ENCODE measurements at places on chromosomes 5 and 9.

- DNase-seq, result no peak
Measured at GRCh38 chr9:1267141-1267570, 217.0 kb downstream of the DMRT2 start.

DNA sequence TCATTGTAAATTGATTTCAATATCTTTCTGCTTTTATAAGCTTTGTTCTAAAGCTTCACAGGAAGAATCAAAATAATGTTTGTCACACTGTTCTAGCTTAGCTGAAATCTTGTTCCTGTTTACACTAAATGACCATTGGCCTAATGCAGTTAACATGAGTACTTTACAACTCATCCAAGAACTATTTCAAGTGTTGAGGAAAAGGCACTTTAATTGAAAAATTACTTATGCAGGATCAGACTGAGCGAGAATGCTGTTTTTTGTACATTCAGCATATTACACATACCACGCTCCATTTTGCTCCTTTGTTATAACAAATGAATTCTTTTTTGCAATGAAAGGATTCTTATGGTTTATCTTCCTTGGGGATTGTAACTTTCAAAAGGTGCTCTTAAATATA, 22.4 kb upstream of the SMIM15 start:
- DNase-seq, result no peak

DNA sequence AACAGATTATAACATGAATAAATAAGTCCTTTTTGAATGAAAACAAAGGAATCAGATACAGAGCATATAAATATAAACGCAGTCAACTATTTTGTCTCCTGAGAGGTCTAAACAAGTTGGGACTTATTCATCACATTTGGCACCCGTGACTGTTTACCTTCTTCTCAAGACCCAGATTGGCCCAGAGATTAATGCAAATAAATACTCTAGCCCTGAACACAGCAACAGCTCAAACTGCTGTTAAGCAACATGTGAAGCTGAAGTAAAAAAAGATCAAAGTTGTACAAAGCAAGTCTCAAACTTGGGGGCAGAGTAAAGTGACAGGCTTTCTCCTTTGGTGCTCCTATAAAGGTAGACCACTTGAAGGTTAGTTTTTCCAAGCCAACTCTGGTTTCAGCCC, 95.0 kb upstream of the NR5A1 start:
- no peak for DNase-seq

GRCh38 chr5:168661593-168662485, 82.7 kb upstream of the PANK3 start:
- DNase-seq, result no peak

- no peak for DNase-seq
Measured at GRCh38 chr5:74629326-74629725, 11.2 kb downstream of the ENC1 start.

DNA sequence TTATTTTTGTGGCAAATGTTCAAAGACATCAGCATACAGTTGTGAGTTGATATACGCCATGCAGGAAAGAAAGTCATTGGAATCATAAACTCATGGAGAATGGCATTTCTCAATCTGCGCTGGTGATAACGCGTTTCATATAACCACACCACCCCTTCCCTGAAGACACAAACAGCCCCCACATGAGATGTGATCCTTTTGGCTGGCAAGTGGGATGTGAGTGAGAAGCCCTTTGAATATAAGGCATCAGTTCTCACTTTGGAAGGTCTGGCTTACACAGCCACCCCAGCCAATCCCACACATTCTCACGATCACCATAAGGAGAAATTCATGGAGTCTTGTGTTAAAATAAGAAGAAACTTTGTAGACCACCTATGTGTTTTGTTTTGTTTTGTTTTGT, 725.0 kb downstream of the PRELID2 start:
- no peak for DNase-seq

- no peak for DNase-seq
Measured at GRCh38 chr5:99070362-99070761, 141.6 kb upstream of the CHD1 start.

GRCh38 chr5:37511646-37512045, 132.5 kb downstream of the WDR70 start:
- no peak for DNase-seq

GRCh38 chr5:91311168-91311696, 71.9 kb downstream of the ARRDC3 start:
- no peak for DNase-seq

- DNase-seq, result no peak
Measured at GRCh38 chr9:6049798-6050197, 34.4 kb upstream of the RANBP6 start.

GRCh38 chr9:16003785-16004184, 450.9 kb downstream of the CCDC171 start:
- DNase-seq, result no peak

DNA sequence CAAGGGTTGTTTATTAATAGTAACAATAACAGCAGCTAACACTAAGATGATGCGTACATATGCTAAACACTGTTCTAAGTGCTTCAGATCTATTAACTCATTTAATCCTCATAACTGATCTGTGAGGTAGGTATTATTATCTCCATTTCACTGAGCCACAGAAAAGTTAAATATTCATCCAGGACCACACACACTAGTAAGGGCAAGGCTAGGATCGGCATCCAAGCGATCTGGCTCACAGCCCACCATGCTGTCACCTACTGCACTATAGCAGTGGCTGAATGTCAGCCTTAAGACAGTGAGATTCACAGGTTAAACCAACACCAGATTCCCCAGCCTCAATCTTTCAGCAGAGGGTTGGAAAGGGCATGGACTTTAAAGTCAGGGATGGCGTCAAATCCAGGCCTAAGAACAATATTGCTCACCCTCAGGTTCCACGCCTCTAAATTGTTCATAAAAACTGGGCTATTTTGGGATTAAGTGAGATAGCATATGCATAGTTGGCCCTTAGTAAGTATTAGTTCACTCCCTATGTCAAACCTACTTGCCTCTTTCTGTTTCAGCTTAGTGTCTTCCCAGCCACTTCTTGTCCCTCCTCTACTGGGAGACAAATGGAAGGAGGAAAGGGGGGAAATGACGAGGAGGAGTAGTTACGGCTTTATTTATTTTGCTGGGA, 150.8 kb downstream of the MAPKAP1 start:
- DNase-seq, result no peak

GRCh38 chr5:3393122-3393919, 202.3 kb upstream of the IRX1 start:
- no peak for DNase-seq

DNA sequence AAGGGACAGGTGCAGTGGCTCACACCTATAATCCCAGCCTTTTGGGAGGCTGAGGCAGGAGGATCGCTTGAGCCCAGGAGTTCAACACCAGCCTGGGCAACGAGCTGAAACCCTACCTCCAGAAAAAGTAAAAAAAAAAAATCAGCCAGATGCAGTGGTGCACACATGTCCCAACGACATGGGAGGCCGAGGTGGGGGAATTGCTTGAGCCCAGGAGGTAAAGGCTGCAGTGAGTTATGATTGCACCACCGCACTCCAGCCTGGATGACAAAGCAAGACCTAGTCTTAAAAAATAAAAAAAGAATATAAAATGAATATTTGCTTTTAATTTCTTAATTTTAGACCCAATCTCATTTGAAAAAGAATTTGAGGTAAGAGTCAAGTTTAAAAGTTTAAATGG, 143.5 kb downstream of the LPAR1 start:
- no peak for DNase-seq

DNA sequence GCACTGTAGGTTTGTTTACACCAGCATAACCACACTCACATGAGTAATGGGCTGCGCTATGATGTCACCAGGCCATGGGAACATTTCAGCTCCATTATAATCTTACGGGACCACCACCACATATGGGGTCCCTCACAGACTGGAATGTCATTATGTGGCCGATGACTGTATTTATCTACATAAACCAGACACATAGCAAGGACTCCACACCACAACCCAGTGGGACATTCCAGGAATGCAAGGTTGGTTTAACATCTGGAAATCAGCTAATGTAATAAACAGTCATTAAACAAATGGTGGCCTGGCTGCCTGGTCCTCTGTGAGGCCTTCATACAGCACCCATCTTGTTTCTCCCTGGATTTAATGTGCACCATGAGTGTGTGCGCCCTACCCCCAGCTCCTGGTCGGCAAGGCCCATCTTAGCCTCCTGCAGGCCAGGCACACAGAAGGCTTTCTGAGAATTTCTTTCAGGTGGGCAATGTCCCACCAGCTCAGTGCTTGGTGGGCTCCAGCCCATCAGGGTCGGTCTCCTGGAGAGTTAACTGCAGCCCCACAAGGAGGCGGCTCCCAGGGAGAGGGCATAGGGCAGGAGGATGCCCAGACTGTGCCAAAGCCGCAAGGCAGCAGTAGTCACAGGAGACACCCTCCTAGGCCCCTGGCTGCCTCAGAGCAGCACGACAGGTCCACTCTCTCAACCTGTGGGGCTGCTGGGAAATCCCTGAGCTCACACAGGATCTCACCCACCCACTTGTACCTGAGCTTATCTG, 35.9 kb upstream of the SARDH start:
- DNase-seq, result no peak

DNA sequence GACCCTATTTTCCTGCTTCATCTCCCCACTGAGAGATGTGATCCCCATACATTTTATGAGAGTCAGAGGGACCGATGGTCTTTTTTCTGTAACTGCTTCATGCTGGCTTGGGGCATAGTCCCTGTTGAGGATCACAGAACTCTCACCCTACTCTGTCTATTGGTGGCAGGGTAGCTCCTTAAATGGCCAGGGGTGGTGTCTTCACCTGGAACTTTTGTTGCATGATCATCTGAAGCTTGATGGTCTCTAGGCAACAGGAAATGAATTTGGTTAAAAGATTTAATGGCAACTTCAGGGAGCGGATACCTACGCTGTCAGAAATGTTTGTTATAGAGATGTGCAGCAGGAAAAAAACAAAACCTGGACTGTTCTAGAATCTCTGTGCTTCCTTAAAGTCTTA, 87.0 kb upstream of the GLIS3 start:
- DNase-seq, result no peak

DNA sequence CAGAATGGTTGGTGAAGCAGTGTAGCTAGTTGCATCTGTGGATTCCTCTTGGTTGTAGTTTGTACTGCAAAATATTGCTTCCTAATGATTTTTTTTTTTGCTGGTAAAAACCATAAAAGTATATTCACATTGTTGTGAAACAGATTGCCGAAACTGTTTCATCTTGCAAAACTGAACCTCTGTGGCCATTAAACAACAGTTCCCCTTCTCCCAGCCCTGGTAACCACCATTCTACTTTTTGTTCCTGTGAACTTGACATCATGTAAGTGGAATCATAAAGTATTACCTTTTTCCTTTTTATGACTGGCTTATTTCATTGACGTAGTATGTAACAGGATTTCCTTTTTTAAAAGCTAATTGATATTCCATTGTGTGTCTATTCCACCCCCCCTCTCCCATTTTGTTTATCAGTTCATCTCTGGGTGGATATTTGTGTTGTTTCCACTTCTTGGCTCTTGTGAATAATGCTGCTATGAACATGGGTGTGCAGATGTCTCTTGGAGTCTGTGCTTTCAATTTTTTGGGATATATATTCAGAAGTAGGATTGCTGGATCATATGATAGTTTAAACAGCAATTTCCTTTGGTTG, 11.8 kb downstream of the SUB1 start:
- no peak for DNase-seq

DNA sequence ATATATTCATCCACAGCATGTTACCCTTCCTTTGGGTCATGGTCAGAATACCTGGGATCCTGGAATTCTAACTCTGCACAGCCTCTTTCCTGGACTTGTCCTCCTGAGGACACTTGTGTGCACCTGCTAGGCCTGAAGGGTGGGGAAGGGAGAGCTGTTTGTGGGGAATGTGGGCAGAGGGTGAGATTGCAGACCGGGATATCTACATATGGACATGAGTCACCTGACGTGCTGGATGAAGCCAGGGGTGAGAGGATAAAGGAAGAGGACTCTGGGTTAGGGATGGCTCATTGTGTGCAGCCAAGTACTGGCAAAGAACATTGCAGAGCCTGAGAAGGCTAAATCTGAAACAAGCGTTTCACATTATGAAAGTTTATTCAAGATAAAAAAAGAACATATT, 241.4 kb upstream of the RPS23 start:
- no peak for DNase-seq

GRCh38 chr9:129762985-129763926, 10.4 kb upstream of the PTGES start:
- DNase-seq, result peak; percentile 60

DNA sequence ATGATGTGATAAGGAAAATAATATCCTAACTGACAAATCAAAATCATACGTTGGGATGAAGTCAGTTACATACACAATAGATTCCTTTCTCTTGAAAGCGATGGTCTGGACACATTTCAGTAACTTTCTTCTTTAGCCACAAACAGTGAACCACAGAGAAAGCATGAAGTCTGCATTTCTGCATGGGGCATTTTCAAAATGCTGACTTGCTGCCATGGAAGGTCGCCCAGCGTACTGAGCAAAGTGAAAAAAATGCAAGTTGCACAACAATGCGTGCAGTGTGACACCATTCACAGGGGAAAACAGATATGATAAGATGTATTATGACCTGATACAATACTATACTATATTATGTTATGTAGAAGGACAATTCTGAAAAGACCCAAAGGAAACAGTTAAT, 146.3 kb downstream of the SNX18 start:
- DNase-seq, result peak; percentile 97

DNA sequence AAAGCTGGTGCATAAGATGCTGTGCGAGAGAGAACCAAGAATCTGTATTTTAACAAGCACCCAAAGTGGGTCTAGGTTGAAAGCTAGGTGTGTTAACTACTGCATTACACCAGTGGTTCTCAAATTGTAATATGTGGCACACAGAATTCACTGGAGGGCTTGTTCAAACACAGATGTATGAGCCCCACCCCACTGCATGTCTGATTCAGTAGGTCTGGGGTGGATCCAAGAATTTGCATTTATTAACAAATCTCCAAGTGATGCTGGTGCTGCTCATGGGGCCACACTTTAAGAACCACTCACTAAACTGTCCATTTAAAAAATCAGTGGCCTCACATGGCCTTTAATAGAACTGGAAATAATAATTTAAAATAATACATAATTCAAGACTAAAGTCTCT, 40.4 kb downstream of the LPAR1 start:
- no peak for DNase-seq

GRCh38 chr9:112239284-112239683, 64.2 kb upstream of the SUSD1 start:
- no peak for DNase-seq

DNA sequence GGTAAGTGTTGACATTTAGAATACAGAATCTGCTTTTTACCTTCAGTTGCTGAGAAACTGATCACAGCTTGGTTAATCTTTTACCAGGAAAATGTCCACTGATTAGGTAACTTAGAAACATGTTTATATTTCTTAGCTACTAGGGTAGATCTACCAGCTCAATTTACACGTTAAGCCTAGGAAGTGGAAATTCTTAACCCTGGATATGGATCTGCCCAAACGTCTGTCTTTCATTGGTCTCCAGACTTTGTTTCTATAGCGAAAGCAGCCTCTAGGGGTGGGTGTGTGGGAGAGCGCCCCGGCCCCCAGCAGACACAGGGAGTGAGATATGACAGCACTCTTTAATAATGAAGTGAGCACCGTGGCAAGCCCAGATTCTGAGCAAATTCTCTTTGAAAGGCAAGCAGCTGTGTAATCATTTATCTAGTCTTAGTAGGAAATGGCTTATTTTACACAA, 141.6 kb upstream of the ZNF608 start:
- no peak for DNase-seq

- no peak for DNase-seq
Measured at GRCh38 chr9:85586684-85587083, 155.1 kb downstream of the AGTPBP1 start.

GRCh38 chr5:102792705-102793104, 37.6 kb downstream of the PAM start:
- no peak for DNase-seq

All from GM04503 (cell line).